ENCODE measurements at places on chromosomes 4 and X.
A peak's percentile ranks its signal among the peaks of the same experiment; 100 is the strongest.

GRCh38 chr4:47054130-47054529 is 22.8 kb downstream of the GABRB1 start:
- DNase-seq = no peak
- no peaks in the 10 kb centered on the region for H3K4me1 ChIP-seq
- H3K27ac ChIP-seq = no peak overlapping the region
- H3K27me3 ChIP-seq = no peaks in the 10 kb centered on the region

DNA sequence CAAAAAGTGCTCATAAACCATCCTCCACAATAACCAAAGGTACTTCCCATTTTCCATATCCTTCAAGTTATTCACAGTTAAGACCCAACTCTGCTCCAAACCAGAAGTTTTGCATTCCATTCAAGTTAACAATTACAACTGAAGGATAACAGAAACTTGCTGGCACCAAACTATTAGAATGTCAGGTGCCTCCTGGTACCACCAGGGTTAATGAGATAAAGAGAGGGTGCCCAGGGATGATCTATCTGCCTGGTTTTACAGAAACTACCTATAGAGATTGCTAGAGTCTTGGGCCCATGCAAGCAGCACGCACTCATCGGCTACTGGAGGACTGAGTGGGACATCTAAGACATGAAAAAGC is 114.6 kb downstream of the RBM47 start:
- no peaks in the 10 kb centered on the region for H3K4me1 ChIP-seq
- H3K36me3 ChIP-seq = no peaks in the 10 kb centered on the region
- DNase-seq = no peak
- H3K27ac ChIP-seq = no peak overlapping the region

- no peak overlapping the region for H3K27ac ChIP-seq
- peaks cover 26% of the 10 kb centered on the region for H3K4me1 ChIP-seq
- peaks cover 91% of the 10 kb centered on the region for H3K27me3 ChIP-seq
- DNase-seq = no peak
- no peaks in the 10 kb centered on the region for H3K36me3 ChIP-seq
These were observed 2.8 kb downstream of the NKX6-1 start for GRCh38 chr4:84496331-84496705.

DNA sequence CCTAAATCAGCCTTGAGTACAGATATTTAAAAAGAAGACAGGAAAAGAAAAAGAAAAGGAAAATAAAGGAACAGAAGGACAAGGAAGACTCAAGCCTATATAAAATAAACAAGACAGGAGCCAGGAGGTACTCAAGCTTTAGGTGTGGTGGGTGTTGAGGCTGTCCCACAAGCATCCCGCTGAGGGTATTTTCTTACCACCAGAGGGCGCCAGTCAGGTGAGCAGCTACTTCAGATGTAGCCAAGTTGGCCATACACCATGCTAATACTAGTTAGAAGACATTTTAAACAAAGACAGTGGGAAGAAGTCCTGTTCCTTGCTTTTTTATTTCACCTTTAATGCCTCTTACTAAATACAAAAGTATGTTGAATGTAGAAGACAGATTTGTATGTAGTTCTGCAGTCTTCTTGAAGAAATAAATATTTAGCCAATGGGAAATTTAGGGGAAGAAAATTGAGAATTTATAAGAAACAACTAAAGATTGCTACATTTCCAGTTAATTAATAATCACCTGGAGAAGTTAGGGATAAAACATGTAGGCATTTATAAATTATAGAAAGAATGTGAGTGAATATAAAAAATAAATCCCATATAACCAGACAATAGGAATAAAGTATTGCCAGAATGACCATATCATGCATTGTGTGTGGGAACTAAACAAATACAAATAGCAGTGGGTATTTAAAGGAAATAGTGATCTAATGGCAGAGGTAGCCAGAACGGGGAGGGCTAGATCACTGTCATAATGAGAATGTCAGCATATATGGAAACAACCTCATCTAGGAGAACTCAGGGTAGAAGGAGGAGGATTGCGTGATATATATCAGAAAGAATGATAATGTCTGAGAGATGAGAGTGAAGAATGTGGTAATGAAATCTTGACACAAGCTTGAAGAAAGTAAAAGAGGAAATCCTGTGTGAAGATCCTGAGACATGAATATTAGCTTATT is 71.0 kb downstream of the MTHFD2L start:
- no peaks in the 10 kb centered on the region for H3K36me3 ChIP-seq
- DNase-seq = peak; percentile 56
- no peak overlapping the region for H3K4me3 ChIP-seq
- no peaks in the 10 kb centered on the region for H3K27me3 ChIP-seq
- H3K27ac ChIP-seq = no peak overlapping the region

DNA sequence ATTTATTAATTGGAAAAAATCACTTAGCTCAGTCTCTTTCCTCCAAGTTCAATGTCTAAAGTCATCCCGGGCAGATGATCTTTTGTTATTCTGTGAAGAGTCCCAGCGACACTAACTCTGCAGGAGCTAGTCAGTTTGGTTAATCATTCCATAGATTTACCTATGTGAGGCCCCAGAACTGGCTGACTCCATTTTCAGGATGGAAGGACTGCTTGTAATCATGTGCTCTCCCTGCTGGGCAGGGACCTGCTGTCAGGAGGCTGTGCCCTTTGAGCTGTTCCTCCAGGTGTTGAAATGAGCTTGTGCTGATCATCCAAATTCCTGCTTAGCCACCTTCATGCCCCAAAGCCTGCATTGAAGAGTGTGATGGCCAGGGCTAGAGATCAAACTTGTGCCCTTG is 169.8 kb downstream of the NHS start:
- H3K27me3 ChIP-seq = no peaks in the 10 kb centered on the region
- no peaks in the 10 kb centered on the region for H3K36me3 ChIP-seq
- H3K4me1 ChIP-seq = no peaks in the 10 kb centered on the region
- DNase-seq = no peak
- H3K4me3 ChIP-seq = no peak overlapping the region

- no peaks in the 10 kb centered on the region for H3K27me3 ChIP-seq
- no peak overlapping the region for H3K4me3 ChIP-seq
- H3K36me3 ChIP-seq = no peaks in the 10 kb centered on the region
- no peak for DNase-seq
- H3K27ac ChIP-seq = no peak overlapping the region
These were observed 217.4 kb downstream of the GPAT3 start for GRCh38 chr4:83753260-83753659.

DNA sequence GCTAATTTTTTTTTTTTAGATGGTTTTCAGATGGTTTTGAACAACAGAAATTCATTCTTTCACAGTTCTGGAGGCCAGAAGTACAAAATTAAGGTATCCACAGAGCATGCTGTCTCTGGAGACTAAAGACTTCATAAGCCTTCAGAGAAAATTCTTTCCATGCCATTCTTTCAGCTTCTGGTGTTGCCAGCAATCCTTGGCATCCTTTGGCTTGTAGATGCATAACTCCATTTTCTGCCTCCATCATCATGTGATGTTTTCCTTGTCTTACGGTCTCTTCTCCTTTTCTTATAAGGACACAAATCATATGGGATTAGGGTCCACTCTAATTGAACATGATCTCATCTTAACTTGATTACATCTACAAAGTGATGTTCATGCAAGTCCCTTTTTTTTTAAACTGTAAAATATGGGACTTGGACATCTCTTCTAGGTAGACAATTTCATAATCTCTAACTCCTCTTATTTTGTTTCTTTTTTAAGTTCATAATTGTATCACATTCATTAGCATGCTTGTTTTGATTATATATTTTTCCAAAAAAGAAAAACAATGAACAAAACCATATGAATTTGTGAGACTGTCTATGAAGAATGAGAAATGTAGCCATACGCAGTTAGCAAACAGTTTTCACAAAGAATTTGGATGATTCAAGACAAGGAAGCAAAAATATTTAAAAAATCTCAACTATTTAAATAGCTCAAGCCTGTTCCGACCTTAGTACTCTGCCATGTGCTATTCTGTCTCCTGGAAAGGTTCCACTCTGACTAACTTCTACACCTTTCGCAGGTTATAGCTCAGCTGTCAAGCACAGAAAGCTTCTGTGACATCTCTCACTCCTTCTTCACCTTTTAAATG is 53.1 kb upstream of the GIMD1 start:
- no peaks in the 10 kb centered on the region for H3K4me1 ChIP-seq
- no peaks in the 10 kb centered on the region for H3K36me3 ChIP-seq
- no peak for DNase-seq
- H3K27ac ChIP-seq = no peak overlapping the region
- H3K27me3 ChIP-seq = no peaks in the 10 kb centered on the region

DNA sequence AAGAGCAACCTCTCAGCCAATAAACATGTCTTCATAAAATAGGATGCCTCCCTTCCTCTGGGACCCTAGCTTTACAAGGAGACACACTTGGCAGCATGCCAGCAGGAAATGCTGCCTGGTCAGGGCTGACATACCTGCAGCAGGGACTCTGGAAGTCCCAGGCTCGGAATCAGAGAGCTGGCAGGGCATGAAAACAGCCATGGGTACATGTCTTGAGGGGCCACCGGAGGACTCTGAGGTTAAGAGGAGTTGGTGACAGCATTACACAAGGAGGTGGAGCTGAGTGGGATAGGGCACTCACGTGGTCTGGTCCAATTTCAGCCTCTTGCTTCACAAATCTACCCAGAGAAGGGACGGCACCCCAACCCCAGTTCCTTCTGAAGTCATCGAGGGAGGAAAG is 15.7 kb downstream of the MSX1 start:
- no peak overlapping the region for H3K27ac ChIP-seq
- no peak for DNase-seq
- no peak overlapping the region for H3K4me3 ChIP-seq

GRCh38 chr4:184011826-184012380 is 106.8 kb downstream of the STOX2 start:
- no peaks in the 10 kb centered on the region for H3K4me1 ChIP-seq
- H3K27ac ChIP-seq = no peak overlapping the region
- H3K36me3 ChIP-seq = no peaks in the 10 kb centered on the region
- H3K27me3 ChIP-seq = no peaks in the 10 kb centered on the region
- no peak overlapping the region for H3K4me3 ChIP-seq
- no peak for DNase-seq

GRCh38 chr4:187286525-187286924 is 562.9 kb upstream of the FAT1 start:
- no peaks in the 10 kb centered on the region for H3K4me1 ChIP-seq
- H3K27me3 ChIP-seq = no peaks in the 10 kb centered on the region
- no peak overlapping the region for H3K4me3 ChIP-seq
- H3K36me3 ChIP-seq = no peaks in the 10 kb centered on the region

- H3K27me3 ChIP-seq = no peaks in the 10 kb centered on the region
- H3K4me1 ChIP-seq = no peaks in the 10 kb centered on the region
- no peak overlapping the region for H3K4me3 ChIP-seq
These were observed 144.2 kb upstream of the WDR1 start for GRCh38 chr4:10260777-10261176.

DNA sequence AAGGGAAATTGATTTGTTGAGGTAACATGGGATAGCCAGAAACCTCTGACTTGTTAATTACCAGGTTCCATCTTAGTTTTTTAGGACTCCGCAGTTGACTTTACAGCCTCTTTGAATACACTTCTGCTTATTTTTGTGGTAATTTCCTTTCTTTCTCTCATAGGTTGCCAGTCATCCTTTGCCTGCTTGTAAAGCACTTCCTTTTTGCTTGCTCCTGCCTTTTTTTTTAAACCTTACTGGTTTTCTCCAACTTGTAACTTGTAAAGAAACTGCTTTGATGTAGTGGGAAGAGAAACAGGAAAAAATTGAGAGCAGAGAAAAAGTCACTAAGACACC is 2.6 kb downstream of the PGK1 start:
- peak overlapping the region; percentile 92 for H3K27ac ChIP-seq
- peak overlapping the region; percentile 35 for H3K4me3 ChIP-seq
- no peak for DNase-seq
- peaks cover 11% of the 10 kb centered on the region for H3K4me1 ChIP-seq
- no peaks in the 10 kb centered on the region for H3K27me3 ChIP-seq

GRCh38 chrX:66731398-66731797 is 92.5 kb upstream of the EDA2R start:
- no peak overlapping the region for H3K4me3 ChIP-seq
- H3K4me1 ChIP-seq = no peaks in the 10 kb centered on the region
- H3K27me3 ChIP-seq = no peaks in the 10 kb centered on the region
- no peak overlapping the region for H3K27ac ChIP-seq
- H3K36me3 ChIP-seq = no peaks in the 10 kb centered on the region

DNA sequence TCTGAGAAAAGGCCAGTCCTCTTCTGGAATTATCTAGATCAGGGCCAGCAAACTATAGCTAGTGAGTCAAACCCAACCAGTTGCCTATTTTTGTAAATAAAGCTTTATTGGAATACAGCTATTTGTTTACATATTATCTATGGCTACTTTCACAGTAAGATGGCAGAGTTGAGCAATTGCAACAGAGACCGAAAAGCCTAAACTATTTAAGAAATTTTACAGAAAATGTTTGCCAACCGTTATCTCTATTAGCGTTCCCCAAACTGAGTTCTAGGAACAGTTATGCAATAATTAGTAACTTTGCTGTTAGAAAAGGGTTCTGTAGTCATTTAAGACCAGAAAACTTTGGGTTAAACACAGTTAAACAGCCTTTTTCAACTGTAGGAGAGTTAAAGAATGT is 10.5 kb downstream of the TEX13B start:
- no peak overlapping the region for H3K4me3 ChIP-seq
- no peaks in the 10 kb centered on the region for H3K36me3 ChIP-seq
- no peak overlapping the region for H3K27ac ChIP-seq
- no peaks in the 10 kb centered on the region for H3K27me3 ChIP-seq
- no peak for DNase-seq

GRCh38 chrX:16559206-16559619 is 90.7 kb upstream of the S100G start:
- no peaks in the 10 kb centered on the region for H3K27me3 ChIP-seq
- no peak for DNase-seq
- H3K4me1 ChIP-seq = no peaks in the 10 kb centered on the region
- no peak overlapping the region for H3K27ac ChIP-seq
- no peaks in the 10 kb centered on the region for H3K36me3 ChIP-seq
- no peak overlapping the region for H3K4me3 ChIP-seq

- no peaks in the 10 kb centered on the region for H3K4me1 ChIP-seq
- H3K4me3 ChIP-seq = no peak overlapping the region
- H3K36me3 ChIP-seq = no peaks in the 10 kb centered on the region
- no peaks in the 10 kb centered on the region for H3K27me3 ChIP-seq
- no peak for DNase-seq
- no peak overlapping the region for H3K27ac ChIP-seq
These were observed 882.6 kb downstream of the TRIML1 start for GRCh38 chr4:189021831-189022230.

- no peaks in the 10 kb centered on the region for H3K4me1 ChIP-seq
- H3K4me3 ChIP-seq = no peak overlapping the region
- H3K27me3 ChIP-seq = no peaks in the 10 kb centered on the region
- no peak for DNase-seq
These were observed 249.7 kb downstream of the RAPGEF2 start for GRCh38 chr4:159352609-159353008.

- H3K27ac ChIP-seq = no peak overlapping the region
- no peaks in the 10 kb centered on the region for H3K27me3 ChIP-seq
- no peaks in the 10 kb centered on the region for H3K36me3 ChIP-seq
- no peaks in the 10 kb centered on the region for H3K4me1 ChIP-seq
- no peak overlapping the region for H3K4me3 ChIP-seq
These were observed 39.2 kb upstream of the HMX1 start for GRCh38 chr4:8910822-8911315.

DNA sequence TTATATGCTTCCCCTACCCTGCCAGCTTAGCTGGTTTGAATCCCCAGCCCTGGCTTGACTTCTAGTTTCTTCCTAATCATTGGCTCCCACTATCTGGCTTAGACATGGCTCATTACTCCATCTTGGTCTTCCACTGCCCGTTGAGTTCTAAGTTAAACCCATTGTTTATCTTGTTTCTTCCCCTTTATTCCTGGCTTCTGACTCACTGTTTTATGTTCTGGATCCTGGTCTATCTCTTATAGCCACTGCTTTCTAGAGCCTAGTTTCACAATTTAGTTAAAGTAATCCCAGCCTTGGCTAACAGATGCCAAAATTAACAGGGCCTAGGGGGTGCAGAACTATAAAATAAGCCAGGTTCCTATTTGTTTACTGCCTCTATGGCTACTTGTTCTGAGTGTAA is 120.9 kb downstream of the ARHGEF9 start:
- no peak overlapping the region for H3K27ac ChIP-seq
- no peak overlapping the region for H3K4me3 ChIP-seq
- DNase-seq = no peak
- no peaks in the 10 kb centered on the region for H3K36me3 ChIP-seq

Data from effector memory CD4-positive, alpha-beta T cell (primary cell).